ENCODE measurements at places on chromosomes 5 and 9.

- no peak for DNase-seq
Observed at GRCh38 chr9:15889555-15889954, 336.7 kb downstream of the CCDC171 start.

- DNase-seq: no peak
Observed at GRCh38 chr5:157732596-157733262, 1.5 kb downstream of the THG1L start.

DNA sequence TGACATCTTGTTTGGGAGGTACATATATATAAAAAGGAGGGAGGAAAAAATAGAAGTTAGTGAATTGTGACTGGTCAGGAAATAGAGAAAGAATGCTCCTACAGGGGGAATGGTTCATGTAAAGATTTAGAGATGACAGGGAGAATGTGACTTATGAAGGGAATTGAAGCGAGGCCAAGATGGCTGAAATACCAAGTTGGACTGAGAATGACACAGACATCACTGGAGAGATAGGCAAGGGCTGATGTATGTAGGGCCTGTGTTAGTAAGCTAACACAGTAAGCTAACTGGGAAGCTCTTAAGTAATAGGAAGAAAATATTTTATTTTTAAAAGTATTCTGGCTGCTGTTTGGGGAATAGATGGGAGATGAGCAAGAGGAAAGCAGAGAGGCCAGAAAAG lies 286.3 kb downstream of the NNT start:
- no peak for DNase-seq

GRCh38 chr9:85142496-85142911 lies 473.0 kb downstream of the NTRK2 start:
- no peak for DNase-seq

GRCh38 chr5:37494756-37495155 lies 115.6 kb downstream of the WDR70 start:
- no peak for DNase-seq
